ENCODE measurements at places on chromosomes 2 and 18. TPM values are rescaled to one million over a fixed set of nuclear protein-coding genes. Genes with fewer than 3 reads are reported as not detected.

- no peaks in the 10 kb centered on the region for H3K36me3 ChIP-seq
- no peak overlapping the region for H3K4me3 ChIP-seq
- H3K27me3 ChIP-seq, result peaks cover 14% of the 10 kb centered on the region
- H3K27ac ChIP-seq, result no peak overlapping the region
- no peak for DNase-seq
Measured at GRCh38 chr2:160050147-160050546, 12.3 kb downstream of the PLA2R1 start.

- H3K4me1 ChIP-seq, result no peaks in the 10 kb centered on the region
- no peaks in the 10 kb centered on the region for H3K27me3 ChIP-seq
- DNase-seq, result no peak
- no peak overlapping the region for H3K27ac ChIP-seq
- no peak overlapping the region for H3K4me3 ChIP-seq
Measured at GRCh38 chr2:189648846-189649509, 12.3 kb upstream of the ASNSD1 start.

IL36A gene
- total RNA-seq, result 0.34 TPM

- peaks cover 2% of the 10 kb centered on the region for H3K27me3 ChIP-seq
- H3K4me1 ChIP-seq, result no peaks in the 10 kb centered on the region
- H3K4me3 ChIP-seq, result no peak overlapping the region
- no peaks in the 10 kb centered on the region for H3K36me3 ChIP-seq
Measured at GRCh38 chr2:147109291-147109690, 735.5 kb upstream of the ACVR2A start.

NEURL3 gene
- 0.16 TPM for total RNA-seq

- H3K27ac ChIP-seq, result no peak overlapping the region
- DNase-seq, result no peak
- H3K27me3 ChIP-seq, result no peaks in the 10 kb centered on the region
- H3K4me3 ChIP-seq, result no peak overlapping the region
Measured at GRCh38 chr2:217466104-217466503, 536.7 kb downstream of the TNS1 start.

GRCh38 chr18:3148930-3149535, 70.7 kb downstream of the MYOM1 start:
- H3K27ac ChIP-seq, result no peak overlapping the region
- H3K4me3 ChIP-seq, result no peak overlapping the region
- H3K4me1 ChIP-seq, result peaks cover 10% of the 10 kb centered on the region
- DNase-seq, result no peak
- H3K36me3 ChIP-seq, result no peaks in the 10 kb centered on the region

DNA sequence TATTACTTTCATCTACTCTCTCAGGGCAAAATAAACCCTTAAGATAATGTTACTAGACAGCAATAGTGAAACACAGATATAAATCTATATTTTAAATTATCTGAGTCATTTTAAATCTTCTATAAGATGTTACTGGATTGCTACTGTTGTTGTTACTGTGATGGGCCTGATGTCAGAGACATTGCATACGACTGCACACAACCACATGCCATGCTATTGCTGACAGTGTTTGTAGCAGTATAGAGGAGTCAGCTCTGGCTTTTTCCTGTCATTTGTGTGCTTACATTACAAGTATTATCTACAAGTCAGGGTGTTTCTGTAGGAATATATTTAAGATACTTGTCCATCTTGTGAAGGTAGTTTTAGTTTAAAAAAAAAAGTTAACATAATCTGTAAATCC, 63.9 kb downstream of the CCDC148 start:
- no peak overlapping the region for H3K27ac ChIP-seq
- H3K4me3 ChIP-seq, result no peak overlapping the region
- H3K4me1 ChIP-seq, result peaks cover 6% of the 10 kb centered on the region
- DNase-seq, result no peak
- H3K36me3 ChIP-seq, result no peaks in the 10 kb centered on the region
- H3K27me3 ChIP-seq, result peaks cover 12% of the 10 kb centered on the region

CPSF3 gene
- total RNA-seq, result 73.2 TPM

All from activated T-helper 2 cell treated with anti-CD3 and anti-CD28 coated beads, Interferon-gamma antibody, Interleukin-2, Interleukin-4, amounts not matched to agents 10 μg/mL and 5 μg/mL and 100 μg/mL, durations not matched to agents 14 hours and 24 hours and 36 hours (primary cell).